NCI-H446 (cell line): ENCODE measurements at places on chromosomes 6 and 20.

DNA sequence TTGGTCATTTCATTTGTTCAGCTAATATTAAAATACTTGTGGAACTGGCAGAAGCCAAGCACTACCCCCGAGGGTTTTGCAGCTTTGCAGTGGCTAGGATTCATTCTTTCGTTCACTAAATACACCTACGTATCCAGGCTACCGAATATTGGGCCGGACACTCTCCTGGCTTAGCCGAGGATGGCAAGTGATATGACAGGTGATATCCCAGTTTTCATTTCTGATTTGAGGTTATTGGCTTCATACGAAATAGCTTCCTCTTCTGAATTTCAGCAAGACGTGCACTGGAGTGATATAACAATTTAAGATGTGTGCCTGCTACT, 536 bp upstream of the MTFR2 start:
- DNase-seq = no peak

- no peak for DNase-seq
These were observed 12.8 kb upstream of the ZNF217 start for GRCh38 chr20:53606364-53606985.

DNA sequence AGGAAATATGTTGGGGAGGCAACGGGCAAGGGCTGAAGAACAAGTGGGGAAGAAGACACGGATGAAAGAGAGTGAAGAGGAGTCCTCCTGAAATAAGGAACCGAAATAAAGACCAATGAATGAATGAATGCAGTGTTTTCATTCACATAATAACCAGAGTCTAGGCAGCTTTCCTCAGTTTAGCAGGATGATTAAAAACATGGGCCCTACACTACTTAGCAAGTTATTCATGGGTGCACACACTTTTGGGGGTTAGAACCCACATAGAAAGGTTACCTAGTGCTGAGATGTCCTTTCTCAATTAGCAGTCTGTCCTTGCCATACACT, 5.9 kb upstream of the FUCA2 start:
- no peak for DNase-seq

GRCh38 chr20:5864428-5864827, 85.9 kb downstream of the TRMT6 start:
- peak; percentile 28 for DNase-seq

DNA sequence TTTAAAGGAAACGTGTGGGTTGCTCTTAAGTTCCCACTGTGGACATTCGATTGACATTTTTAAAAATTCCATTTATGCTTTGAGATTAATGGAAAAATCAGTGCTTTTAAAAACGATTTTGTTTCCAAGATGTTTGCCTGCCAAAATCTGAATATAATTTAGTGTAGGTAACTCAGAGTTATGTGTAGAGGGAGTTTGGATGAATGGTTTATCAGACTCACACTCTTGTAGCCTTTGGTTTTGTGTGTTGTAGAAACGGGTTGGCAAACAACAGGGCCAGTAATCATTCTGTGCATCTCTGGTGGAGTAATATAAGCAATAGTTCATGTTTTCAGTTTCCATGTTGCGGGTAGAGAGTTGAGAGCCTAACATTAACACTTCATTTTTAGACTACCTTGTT, 140.6 kb downstream of the RPS12 start:
- no peak for DNase-seq

GRCh38 chr6:96157018-96157565, 141.3 kb downstream of the FUT9 start:
- no peak for DNase-seq

- DNase-seq = no peak
These were observed 4.3 kb upstream of the GFRA4 start for GRCh38 chr20:3667434-3668037.

GRCh38 chr6:70985156-70985555, 28.3 kb upstream of the B3GAT2 start:
- no peak for DNase-seq

GRCh38 chr6:110357664-110358552, at the start of gene METTL24:
METTL24 (minus strand) TSS chr6:110358349; CDS start chr6:110358272, 77 bp downstream.
- no peak for DNase-seq

GRCh38 chr6:126041516-126041915, 55.2 kb downstream of the TRMT11 start:
- no peak for DNase-seq

GRCh38 chr6:169950558-169950957, 199.1 kb downstream of the ERMARD start:
- DNase-seq = no peak

GRCh38 chr6:26290941-26291340, 74.1 kb upstream of the BTN3A2 start:
- peak; percentile 24 for DNase-seq

DNA sequence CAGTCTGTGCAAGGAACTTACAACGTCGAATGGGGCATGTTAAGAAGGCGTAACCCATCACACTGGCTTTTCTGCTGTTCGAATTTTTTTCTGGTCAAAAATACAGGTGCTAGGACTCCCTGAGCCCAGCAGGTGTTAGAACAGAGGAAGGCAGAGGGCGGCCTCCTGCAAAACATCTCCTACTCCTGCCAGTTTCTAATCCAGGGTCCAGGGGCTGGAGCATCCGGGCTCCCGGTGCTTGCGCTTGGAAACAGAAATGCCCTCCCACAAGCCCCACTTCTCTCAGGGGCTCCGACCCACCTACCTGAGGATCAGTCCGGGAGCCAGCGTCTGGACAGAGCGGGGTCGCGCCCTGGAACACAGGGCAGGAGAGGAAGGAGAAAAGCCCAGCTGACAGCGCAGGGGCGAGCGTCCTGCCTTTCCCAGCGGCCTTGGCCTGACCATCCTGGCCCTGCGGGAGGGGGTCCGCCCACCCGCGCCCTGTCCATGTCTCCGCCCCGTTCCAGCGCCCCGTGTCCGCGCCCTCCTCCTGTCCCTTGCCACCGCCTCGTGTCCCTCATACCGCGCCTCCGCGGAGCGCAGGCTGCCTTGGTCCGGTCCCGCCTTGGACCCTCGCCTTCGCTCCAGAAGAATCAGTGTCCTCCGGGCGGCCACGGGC, 14.8 kb upstream of the LPA start:
- DNase-seq = no peak

DNA sequence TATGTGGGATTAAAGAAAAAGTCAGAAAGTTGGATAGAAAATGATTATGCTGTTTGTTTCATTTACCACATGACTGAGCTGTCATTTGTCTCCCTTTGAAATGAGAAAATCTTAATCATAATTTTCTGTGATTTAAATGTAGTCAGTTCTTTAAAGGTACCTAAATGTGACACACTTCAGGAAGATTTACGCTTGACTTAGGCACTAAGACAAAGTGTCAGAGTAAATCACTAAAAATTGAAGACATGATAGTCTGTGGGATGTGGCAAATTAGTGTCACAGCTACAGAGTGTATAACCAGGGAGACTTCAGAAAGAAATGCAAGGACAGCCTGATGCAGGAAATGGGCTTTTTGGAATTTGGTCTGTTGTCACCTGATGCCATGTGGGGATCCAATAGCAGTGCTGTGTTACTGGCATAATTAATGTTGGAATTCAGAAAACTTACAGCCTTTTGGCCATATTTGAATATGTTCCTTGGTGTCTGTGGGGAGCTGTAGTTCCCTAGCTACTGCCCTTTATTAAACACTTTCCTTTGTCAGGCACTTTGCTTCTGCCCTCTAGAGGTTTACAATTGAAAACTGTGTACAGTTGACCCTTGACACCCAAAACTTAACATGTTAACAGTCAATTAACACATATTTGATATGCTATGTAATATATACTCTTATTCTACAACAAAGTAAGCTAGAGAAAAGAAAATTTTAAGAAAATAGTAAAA, 493.8 kb downstream of the UTRN start:
- no peak for DNase-seq

- no peak for DNase-seq
These were observed 13.1 kb downstream of the FUCA2 start for GRCh38 chr6:143498428-143498827.

DNA sequence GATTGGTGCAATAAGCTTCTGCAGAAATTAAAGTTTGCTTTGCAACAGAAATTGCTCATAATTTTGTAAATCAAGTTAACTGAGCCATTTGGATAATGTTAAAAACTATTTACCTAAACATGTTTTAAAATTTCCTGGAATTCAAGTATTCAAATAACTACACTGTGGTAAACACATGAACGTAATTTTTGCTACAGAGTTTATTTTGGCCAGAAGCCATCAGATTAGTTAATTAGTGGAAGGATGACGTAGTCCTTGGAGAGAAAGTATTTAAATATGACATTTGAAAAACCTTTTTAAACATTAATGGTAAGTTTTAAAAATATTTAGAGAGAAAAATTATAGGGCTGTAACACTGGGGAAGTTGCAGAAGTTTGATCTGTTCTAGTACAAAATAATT, 121.2 kb upstream of the UST start:
- DNase-seq = no peak

DNA sequence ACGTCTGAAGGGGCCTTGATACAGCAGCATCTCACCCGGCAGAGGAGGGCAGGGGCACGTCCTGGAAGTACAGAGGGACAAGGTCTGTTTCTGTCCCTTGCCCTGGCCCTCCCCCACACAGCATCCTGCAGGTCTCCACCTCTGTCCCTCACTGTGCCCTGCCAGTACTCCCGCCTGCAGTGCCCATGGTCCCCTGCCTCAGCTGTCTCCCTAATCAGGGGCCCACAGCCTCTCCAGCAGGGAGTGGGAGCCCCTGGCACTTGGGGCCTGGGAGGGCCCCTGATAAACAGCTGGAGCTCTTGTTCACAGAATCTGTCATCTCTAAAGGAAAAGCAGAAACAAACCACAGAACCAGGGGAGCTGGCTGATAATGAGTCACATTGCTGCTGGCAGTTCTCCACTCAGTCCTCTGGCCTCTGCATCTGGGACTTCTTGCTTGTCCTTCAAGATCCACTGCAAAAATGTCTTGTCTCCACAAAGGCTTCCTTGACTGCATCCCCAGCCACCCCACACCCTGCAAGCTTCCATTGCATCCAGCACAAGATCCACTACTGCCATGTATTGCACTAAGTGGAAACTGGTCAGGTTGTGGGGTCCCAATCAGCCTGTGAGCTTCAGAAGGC, 33.2 kb upstream of the TAF8 start:
- DNase-seq = no peak

DNA sequence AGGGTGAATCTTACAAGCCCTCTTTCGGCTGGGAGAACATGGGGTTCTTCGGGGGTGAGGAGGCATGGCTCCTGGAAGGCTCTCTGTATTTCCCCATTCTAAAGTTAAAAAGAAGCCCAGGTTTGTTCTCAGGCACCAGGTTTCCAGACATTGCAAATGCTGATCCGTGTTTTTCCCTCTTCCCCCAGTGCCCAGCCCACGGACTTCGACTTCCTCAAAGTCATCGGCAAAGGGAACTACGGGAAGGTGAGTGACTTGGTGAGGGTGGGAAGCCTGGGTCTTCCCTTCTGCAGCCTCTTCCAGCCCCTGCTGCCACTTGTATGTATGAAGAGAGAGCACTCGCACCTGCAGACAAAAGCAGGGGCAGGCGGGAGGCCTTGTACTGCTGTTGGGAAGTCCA, 8.7 kb downstream of the SGK2 start:
- no peak for DNase-seq

DNA sequence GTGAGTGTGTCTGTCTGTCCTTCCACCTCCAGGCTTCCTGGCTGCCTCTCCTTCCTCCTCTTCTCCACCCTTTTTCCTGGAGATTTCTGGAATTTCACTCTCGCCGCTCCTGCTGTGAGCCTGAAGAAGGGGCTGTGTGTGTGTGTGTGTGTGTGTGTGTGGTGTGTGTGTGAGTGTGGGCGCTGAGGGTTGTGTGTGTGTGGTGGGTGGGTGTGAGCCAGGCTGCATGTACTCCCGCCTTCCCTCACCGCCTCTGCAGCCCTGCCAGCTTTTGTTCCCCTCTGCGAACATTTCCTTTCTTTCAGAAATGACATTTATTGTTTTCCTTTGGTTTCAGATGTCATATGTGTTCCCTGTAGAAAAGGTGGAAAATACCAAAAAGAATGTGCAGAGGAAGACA, 76.0 kb downstream of the SRC start:
- DNase-seq = no peak
